Effector memory CD8-positive, alpha-beta T cell (primary cell): ENCODE measurements at places on chromosomes 12 and 14.
A peak's percentile ranks its signal among the peaks of the same experiment; 100 is the strongest.

DNA sequence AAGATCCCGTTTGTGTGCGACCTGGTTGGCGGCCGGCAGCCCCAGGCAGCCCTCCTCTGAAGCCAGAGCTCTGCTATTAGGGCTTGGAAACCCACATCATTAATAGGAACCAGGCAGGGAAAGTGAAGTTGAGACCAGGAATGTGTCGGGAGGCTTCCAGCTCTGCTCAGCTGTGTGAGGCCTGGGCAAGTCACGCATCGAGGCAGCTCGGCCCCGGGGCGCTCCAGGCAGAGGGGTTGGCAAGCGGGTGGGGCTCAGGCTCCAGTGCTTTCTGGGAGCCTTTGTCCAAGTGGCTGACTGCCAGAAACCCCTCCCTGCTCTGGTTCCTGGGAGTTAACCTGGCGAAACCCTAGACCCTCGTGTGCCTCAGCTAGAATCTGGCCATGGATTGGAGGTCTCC lies 1151.7 kb downstream of the VRK1 start:
- no peak for DNase-seq

DNA sequence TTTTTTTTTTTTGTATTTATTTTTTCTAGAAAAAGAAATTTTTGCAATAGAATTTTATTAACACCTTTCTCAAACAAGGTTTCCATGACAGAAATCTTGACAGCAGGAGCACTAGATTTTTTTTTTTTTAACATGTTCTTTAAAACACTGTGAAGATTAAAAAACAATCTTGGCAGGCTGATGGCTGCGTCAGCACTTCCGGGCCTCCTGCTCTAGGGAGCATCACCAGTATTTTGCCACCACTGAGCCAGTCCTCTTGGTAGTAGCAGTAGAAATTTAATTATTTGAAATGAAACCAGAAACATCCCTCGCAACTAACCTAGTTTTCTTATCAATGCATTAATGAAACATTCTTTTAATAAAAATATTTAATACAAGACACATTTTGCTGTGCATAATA lies 99.6 kb downstream of the APAF1 start:
- DNase-seq: no peak

DNA sequence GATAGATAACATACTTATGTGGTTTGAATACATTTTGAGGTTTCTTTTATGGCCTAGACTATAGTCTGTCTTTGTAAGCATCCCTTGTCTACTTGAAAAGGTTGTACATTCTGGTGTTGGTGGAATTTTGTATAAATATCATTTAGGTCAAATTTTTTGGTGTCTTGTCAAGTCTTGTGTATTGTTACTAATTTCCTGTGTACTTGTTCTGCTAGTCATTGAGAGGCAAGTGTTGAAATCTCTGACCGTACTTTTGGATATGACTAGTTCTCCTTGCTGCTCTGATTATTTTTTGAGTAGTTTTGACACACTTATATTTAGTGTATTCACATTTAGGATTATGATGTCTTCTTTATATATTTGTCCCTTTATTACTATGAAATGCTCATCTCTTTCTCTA lies 219.6 kb downstream of the CCDC91 start:
- DNase-seq: no peak

DNA sequence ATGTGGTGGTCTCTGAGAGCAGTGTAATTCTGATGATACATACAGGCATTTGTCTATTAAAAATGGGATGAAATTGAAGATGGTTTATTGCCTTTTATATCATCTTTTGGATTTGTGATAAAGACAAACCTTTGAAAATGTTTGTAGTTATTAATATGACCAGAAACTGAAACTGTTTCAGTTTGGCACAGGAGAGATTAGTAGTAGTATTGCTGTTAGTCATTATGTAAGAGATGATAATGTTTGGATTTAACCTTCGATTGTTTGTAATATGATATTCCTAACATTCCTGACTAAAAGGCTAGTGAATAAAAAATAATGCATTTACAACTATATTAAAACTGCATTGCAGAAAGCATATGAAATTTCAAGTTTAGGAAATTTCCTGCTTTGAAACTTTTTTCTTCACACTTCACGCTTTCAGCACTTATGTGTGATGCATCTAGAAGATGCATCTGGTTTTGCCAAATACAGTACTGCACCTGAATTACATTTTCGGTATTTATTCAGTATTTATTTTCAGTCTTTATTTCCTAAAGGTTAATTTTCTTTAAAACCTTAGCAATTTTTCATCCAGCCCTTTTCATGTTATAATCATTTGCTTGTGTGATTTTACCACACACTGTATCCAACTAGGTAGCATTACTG lies 25.5 kb downstream of the ADIPOR2 start:
- no peak for DNase-seq

- no peak for DNase-seq
Observed at GRCh38 chr14:92398888-92399636, 76.1 kb downstream of the SLC24A4 start.

DNA sequence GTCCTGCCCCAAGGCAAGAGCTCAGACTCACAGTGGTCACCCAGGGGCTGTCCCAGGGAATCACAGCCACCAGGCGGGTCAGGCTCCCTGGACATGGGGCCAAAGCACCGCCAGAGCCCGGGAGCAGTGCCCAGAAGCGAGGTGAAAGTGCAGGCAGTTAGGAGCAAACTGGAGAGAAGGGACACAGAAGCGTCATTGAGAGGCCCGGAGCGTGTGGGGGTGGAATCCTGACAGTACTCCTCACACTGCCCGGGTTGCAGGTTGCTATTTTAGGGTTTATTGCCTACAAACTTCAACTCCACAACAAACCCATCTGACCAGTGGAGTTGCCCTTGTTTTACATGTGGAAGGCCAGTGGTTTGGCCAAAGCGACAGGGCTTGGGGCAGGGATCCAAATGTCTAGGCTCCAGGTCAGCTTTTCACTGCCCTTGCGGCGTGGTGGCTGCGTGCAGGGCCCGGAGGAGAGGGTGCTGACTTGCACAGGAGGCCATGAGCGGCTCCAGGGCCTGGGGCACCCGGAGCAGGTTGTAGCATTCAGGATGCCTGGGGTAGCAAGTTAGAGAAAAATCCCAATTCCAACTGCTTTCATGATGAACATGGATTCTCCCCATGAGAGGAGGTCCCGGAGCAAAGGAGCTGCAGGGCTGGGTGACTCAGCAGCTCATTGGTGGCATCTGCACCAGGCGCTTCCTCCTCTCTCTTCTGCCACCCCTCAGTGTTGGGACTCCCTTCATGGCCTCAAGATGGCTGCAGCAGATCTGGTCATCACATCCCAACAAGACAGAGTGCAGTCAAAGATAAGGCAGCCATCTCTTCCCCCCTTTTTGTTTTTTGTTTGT lies 112.3 kb upstream of the NCOR2 start:
- no peak for DNase-seq

GRCh38 chr14:54567639-54568561 lies 972 bp downstream of the SAMD4A start:
- peak; percentile 23 for DNase-seq

DNA sequence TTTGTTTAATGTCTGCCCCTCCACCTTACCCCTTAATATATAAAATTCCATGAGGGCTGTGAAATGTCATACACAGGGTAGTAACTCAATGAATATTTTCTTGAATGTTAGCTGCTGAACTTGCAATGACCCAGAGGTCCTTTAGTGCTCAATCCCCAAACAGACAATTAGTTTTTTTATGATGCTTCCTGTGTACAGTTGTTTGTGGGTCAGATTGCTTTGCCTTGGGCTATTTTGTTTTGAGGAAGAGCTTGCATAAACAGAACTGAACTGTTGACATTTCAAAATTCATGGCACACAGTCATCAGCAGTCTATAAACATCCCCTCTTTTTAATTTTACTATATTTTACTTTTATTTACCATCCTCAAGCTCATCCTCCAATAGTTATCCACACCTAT lies 820.5 kb upstream of the SEL1L start:
- no peak for DNase-seq

- no peak for DNase-seq
Observed at GRCh38 chr14:77474479-77475177, 16.7 kb downstream of the AHSA1 start.

DNA sequence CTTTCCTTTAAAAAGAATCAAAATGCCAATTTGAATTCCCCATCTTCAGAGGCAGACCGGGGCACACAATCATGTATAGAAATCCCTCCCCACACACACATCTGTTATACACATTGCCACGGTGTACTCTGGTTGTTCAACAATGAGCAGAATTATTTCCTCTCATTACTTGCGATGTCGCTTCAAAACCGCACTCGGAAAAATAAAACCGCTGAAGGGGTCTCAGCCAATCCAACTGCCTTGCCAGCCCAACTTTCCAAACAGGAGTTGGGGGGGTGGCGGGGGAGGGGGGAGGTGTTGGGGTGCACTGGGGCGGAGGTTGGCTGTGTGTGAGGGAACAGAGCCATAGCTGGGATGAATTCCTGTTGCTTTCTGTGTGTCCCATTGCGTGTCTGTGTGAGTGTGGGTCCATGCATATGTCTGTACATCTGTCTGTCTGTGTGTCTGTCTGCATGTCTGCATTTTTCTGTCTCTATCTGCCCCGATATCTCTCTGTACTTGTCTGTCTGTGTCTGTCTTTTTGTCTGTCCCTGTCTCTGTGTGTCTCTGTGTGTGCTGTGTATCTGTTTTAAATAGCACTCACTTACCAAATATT lies 163.6 kb upstream of the TBX3 start:
- no peak for DNase-seq

DNA sequence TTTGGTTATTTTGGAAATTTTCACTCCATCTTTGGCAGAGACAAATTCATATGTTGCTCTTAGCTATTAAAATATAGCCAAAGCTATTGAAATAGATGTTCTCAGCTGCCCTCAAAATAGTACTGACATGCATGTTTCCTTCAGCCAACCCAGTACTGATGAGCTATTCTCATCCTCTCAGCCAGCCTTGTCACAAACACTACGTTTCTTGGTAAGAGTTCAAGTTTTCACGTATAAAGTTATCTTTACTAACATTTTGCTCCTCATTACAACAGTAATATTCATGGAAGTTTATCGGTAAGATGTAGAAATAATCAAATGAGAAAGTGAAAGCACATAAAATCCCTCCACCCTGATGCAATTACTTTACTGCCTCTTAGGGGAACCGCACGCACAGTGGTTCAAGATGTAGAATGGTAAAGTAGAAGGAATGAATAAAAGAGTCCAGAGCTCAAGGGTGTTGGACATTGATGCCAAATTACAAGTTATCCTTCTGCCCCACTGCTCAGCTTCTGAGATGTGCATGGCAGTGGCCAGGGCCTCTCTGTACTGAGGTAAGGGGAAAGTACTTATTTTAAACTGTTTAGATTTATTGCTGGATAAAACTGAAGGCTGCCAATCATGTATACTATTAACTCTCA lies 20.7 kb downstream of the GCH1 start:
- DNase-seq: no peak

DNA sequence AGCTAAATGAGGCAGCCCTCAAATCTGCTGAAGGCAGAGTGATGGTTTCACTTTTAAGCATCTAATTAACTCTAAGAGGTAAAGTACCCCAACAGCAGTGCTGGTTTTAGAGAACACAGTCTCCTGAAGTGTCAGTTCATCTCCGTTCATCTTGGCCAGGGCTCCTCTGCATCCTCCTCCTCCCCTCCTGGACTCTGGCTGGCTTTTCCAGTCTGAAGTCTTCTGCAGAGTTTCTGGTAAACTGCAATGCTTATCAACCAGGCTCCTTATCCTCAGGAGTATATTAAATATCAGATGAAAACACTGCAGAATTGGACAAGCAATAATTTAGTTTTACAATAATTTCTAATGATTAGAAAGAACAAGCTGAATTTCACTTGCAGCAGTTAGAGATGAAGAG lies 115.4 kb downstream of the GTF2A1 start:
- DNase-seq: no peak

GRCh38 chr14:64506721-64507120 lies 2.2 kb downstream of the ZBTB1 start:
- DNase-seq: no peak

DNA sequence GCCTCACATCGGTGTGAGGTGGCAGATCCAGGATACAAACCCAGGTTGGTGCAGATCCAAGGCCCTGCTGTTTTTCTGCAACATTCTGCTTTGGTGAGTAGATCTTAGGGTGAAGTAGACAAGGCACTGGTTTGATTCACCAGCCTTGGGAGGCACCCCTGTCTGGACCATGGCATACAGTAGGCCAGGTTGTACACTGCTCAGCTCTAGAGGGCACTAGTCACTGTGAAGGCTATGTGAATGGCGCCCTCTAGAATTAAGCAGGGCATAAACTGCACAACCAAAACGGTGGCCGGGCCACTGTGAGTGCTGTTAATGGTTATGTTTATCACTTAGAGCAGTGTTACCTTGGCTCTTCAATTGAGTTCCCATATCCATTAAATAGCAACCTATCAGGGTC lies 280.6 kb upstream of the PWP1 start:
- DNase-seq: no peak

- DNase-seq: peak; percentile 20
Observed at GRCh38 chr14:100239211-100239839, 381 bp downstream of the YY1 start.

DNA sequence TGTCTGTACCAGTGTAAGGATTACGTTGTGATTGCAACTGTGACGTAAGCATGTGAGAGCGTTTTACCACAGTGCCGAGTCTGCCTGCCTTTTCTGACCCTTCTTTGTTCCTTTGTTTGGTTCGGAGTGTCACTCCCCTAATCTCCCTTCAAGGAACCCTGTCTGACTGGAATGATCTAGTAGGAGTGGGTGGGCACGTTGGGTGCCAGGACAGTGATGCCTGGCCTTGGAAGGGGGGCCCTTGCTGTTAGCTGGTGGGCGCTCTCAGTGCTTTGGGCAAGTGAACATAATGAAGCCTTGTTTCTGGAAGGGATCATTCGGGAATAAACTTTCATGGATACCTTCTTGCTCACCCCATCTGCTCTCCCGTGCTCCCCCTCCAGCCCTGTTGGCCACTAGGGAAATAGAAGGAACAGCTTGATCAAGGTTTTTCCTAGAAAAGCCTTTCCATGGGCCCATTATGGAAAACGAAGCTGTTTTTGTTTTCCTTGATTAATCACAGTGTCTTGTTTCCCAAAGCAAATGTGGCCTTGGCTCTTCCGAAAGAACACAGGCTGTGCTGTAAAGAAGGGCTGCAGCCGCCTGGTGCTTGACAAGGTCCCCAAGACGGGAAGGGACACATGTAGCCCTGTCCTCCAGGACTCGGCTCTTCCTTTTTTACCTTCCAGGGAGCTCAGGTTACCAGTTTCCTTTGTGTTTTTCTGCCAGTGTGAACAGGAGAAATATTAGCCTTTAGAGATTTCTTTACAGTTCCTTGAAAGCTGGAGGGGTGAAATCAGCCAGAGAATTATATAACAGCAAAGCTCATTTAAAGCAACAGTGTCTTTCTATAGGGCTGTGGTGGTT lies 215.5 kb downstream of the CRADD start:
- DNase-seq: no peak

GRCh38 chr14:91229005-91229382 lies 15.5 kb downstream of the GPR68 start:
- DNase-seq: no peak

- DNase-seq: no peak
Observed at GRCh38 chr12:70719672-70720420, 82.6 kb upstream of the PTPRB start.

DNA sequence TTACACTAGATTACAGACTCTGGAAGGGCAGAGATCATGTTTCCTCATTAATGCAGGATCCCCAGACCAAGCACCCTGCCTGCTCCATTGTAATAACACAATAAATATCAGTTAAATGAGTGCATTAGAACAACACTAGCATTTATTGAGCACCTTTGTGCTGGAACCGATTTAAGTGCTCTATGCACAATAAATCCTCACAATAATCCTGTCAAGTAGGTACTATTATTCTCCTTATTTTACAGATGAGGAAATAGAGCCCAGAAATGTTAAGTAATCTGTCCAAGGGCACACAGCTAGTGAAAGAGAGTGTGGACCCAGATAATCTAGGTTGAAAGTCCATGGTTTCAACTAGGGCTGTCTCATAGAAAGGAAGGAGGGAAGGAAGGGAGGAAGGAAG lies 69.8 kb downstream of the MAP1LC3B2 start:
- DNase-seq: no peak
